ENCODE measurements at places on chromosomes 6 and 20.

DNA sequence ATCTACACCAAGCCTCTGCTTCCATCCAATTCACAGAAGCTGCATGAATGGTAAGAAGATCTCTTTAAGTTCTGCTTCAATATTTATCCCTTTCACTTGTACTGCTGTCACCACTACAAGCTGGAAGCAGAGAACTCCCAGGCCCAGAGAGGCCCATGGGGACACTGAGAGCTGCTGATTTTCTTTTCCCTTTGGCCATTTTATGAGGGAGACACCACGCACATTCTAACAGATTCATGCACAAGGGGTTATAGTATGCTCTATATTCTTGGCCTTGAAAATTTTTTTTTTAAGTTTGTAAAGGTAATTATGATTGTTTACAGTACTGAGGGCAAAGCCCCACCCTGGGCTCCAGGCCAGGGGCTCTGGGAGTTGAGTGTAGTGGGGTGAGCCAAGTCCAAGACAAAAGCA is 88.4 kb downstream of the MYB start:
- no peak for DNase-seq

DNA sequence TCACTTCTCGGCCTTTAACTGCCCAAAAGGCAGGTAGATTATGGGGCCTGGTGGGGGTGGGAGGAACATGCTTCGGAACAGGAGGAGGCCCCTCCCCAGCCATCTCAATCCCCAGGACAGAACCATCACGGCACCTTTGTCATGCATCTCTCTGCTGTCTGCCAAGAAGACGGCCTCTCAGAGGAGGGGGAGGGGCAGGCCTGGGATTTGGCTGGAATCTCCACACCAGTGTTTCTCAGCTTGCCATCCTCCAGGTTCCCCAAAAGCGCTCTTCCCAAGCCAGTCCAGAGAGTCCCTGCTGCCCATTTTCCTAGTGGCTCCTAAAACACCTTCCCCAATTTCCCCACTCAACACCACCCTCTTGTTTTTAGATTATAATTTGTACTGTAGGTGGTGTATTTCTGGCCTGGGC is 2.5 kb upstream of the POU5F1 start:
- no peak for DNase-seq

GRCh38 chr6:150245148-150245935 is 102.5 kb downstream of the PPP1R14C start:
- DNase-seq: no peak

DNA sequence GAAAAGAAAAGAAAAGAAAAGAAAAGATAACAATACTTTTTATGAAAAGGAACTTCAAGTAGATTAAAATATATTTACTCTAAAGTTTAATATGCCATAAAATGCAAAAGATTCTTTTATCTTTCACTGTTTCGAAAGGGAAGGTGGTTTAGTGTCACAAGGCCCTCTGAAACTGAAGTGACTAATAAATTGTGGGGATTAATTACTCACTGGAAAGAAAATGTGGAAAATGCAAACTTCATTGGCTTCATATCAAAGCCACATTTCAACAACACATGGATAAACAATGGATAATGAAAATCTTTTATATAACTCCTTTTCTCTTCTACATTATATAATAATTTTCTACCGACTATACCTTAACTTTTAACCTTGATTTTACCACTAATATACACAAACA is 320.5 kb upstream of the RSPO3 start:
- no peak for DNase-seq
